Progenitor cell of endocrine pancreas (in vitro differentiated cells): ENCODE measurements at places on chromosomes 6 and 20.

GRCh38 chr6:33453393-33454008 is 875 bp upstream of the ZBTB9 start:
- no peak for DNase-seq

GRCh38 chr6:77678048-77678447 is 25.2 kb downstream of the MEI4 start:
- DNase-seq = no peak

DNA sequence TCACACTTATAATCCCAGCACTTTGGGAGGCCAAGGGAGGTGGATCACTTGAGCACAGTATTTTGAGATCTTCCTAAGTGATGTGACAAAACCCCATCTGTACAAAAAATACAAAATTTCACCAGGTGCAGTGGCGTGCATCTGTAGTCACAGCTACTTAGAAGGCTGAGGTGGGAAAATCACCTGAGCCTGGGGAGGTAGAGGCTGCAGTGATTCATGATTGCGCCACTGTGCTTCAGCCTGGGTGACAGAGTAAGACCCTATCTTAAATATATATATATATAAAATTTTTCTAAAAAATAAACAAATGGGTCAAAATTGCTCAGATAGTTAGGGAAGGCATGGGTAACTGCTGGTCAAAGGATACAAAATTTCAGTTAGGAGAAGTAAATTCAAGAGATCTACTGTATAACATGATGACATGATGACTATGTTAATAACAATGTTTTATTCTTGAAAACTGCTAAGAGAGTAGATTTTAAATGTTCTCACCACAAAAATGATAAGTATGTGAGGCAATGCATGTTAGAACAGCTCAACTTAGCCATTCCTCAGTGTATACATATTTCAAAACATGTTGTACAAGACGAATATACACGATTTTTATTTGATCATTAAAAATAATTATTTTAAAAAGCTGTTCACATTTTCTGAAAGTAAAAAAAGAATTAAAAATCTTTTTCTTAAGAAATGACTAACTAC is 24.4 kb downstream of the TBC1D32 start:
- no peak for DNase-seq

GRCh38 chr6:47323887-47324286 is 14.2 kb upstream of the TNFRSF21 start:
- DNase-seq = no peak

GRCh38 chr6:164114051-164114450 is 699.5 kb downstream of the QKI start:
- no peak for DNase-seq

- no peak for DNase-seq
Measured at GRCh38 chr6:106870824-106871717, 103.5 kb downstream of the CD24 start.

- DNase-seq = no peak
Measured at GRCh38 chr20:2142649-2143048, 41.0 kb downstream of the STK35 start.

- no peak for DNase-seq
Measured at GRCh38 chr6:22467645-22468044, 101.7 kb upstream of the HDGFL1 start.

- no peak for DNase-seq
Measured at GRCh38 chr6:152146385-152146784, 338.9 kb downstream of the ESR1 start.

DNA sequence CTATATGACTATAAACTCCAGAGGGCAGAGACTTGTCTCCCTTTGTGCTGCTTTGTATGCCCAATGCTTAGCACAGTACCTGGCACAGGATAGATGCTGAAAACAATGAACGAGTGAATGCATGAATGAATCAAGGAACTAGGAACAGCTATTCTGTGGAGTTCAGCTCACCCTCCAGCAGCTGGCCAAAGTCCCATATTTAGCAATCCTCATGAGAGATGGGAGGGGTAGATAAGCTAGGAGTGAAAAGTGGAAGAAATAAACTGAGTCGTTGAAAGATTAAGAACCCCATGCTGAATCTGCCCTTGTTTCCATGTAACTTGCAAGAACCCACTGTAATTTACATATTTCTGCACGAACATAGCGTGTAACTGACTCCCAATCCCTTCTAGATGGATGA is 106.5 kb downstream of the MAFB start:
- no peak for DNase-seq

DNA sequence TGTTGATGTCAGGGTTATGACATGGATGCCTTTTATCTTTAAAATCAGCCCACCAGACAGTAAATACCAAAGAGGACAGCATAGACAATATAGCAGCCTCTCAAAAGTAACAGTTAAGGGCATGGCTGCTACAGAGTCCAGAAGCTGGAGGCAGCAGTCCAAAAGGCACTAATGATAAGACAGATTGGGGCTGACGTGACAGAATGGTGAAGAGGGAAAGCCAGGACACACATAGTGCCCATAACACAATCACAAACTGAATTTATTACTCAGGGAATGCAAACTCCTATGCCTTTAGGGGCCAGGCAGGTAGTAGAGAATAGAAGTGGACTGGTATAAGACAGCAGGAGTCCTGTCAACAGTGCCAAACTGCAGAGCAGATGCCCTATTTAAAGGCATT is 40.7 kb downstream of the TP53INP2 start:
- no peak for DNase-seq

GRCh38 chr6:135300576-135300975 is 119.5 kb downstream of the MYB start:
- no peak for DNase-seq

DNA sequence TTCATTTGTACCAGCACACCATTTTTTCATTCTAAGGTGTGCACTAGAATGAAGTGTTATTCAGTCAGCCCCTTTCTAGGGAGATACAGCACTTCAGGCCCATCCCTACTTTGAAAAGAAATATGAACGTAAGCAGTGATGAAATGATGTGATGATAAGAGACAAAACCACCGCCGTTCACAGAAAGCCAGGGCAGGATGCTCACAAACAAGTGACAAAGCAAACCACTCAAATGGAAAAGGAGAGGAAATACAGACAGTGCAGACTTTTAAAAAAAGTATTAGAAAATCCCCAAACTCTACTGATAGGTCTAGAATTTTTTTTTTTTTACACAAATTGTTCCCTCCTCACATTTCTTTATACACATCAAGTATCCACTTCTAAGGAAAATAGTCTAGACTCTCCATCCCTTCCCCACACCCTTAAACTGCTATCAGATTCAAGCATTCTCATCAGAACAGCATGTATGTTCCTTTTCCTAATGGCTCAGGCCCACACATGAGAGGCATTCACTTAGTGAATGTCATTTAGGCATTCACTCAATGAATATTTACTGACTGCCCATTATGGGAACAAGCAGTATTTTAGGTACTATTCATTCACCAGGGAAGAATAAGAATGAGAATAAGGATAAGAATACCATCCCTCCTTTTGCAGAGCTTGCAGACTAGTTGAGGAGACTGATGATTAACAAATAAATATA is 243.5 kb downstream of the GMPR start:
- DNase-seq = no peak

GRCh38 chr6:53203483-53203882 is 54.8 kb upstream of the GCM1 start:
- no peak for DNase-seq

DNA sequence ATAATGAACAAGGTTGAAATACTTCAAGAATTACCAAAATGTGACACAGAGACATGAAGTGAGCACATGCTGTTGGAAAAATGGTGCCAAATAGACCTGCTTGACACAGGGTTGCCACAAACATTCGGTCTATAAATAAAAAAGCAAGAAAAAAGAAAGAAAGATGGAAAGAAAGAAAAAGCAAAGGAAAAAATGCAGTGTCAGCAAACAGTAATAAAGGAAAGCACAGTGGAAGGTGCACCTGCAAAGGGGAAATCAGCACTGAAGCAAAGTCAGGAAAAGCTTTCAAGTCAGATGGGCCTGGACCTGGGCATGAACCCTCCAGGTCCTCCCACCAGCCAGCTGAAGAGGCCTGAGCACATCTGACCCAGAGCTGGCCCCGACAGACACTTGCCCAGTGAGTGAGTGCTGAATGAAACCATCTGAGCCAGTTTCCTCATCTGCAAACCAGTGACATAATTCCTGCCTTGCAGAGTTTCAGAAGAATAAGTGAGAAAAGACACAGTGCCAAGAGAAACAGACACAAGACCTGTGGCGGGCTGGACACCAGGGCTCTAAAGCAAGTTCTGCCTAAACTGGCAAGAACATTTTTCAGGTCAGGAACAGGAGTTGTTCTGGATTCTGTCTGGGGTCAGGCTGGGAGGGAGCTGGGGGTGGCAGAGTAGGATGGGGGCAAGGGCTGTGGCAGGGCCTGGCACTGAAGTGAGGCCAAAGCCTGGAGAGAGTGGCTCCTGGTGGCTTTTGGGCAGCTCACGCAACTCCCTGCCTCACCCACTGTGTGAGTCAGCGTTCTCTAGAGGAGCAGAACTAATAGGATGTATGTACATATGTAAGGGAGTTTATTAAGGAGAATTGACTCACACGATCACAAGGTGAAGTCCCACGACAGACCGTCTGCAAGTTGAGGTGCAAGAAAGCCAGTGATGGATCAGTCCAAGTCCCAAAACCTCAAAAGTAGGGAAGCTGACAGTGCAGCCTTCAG is 23.9 kb upstream of the MICB start:
- DNase-seq = no peak

GRCh38 chr6:126539022-126539421 is 199.1 kb downstream of the CENPW start:
- no peak for DNase-seq

DNA sequence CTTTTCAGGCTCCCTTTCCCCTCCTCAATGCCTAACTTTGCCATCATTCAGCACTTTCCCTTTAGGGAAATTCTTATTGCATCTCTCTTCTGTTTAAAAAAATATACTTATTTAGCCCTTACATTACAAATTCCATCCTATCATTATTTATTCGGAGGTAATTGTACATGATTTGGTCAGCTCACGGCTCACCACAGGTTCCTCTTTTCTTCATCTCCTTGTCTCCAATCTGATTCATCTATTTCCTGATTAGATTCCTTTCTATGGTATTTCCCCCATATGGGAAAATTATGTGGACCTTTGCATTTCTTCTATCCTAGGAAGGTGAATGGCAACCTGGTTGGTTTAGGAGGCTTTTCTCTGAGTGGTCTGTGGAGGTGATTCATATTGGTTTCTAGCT is 12.9 kb upstream of the EMILIN3 start:
- no peak for DNase-seq

DNA sequence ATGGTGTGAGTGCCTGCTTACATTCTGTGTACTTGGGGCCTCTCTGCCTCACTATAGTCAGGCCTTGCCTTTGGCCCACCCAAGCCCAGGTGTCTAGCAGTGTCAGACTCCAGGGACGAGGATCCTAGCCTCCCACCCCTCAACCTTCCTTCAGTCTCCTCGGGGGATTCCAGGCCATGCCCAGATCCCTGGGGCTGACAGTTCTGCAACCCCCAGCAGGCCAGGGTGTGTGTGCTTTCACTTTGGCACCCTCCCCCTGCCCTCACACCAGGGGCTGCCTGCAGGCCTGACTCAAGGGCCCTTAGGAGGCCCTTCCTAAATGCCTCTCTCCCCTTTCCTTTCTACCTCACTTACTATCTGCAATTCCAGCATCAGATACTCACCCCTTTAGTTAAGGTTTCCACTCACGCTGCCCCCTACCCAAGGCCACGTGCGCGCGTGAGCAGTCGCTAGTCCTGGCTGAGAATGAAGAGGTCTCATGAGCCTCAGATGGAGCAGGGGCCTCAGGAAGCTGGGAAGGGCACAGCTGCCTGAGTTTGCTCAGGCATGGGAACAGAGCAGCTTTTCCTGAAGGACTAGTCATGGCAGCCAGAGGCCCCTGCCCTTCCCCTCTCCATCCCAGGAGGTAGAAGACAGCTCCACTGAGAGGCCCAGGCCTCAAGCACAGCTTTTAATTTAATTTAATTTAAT is 859 bp upstream of the CLPS start:
- DNase-seq = no peak

DNA sequence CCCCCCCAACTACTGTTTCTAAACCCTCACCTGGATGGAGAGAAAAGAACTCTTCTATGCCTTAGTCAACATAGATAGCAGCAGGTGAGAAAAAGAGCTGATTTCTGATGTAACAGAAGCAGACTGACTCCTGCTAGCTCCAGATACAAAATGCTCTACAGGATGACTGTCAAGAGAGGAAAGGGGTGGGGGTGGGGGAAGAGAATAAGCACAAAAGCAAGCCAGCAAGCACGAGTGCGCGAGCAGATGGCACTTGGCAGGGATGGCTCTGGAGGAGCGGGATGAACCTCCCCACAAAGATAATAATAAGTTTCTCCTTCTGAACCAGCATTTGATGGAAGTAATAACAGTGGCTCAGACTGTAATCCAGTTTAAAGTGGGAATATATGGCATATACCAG is 45.6 kb upstream of the SPDEF start:
- DNase-seq = no peak

DNA sequence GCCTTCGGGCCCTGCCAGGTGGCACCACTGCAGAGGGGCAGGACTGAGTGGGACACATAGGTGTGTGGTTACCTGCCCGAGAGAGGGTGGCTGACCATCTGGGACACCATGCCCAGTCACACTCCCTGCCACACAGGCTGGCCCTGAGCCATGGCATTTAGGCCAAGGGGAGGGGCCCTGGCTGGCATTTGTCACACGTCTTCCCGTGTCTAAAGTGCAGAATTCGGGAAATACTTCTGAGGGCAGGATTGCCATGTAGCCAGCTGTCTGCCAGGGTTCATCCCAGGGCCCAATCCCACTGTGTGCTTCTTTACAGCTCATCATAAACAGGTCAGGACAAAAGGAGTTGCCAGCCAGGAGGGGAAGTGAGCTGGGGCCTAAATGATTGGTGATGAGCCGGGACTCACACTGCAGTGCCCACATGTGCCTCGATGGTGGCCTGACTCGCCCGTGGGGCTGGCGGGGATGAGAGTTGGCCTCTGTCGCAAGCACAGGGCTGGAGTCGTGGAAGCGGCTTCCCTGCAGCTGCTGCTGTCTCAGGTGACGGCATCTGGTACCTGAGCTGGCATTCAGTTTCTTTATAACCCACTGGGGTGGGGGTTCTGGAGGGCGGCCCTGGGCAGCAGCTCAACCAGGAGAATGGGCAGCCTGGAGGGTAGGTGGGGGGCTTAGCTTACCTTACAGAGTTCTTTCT is 5.9 kb upstream of the UNC93A start:
- DNase-seq = no peak
